CD4-positive, alpha-beta T cell treated with Interferon alpha-2 for 1 hour (primary cell): ENCODE measurements at places on chromosomes 5 and 9.

- no peak for DNase-seq
Measured at GRCh38 chr9:35396560-35397215, 93.2 kb upstream of the RUSC2 start.

DNA sequence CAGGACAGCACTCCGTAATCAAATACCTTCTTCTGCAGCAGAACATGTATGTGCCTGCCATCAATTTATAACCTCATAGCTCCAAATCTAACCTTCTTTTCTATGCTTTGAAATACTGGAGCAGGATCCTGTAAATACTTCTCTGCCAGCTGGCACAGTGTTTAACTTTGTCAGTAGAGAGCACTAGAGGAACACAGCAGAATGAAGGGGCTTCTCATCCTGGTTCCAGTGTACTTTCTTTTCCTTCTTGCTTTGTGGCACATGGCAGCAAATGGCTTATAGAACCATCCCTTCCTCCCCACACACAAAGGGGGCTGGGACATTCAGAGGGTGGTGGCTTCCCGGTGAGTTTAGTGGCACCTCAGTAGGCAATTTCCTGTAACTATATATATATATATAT lies 3.8 kb upstream of the FBXW11 start:
- DNase-seq = no peak

- DNase-seq = no peak
Measured at GRCh38 chr9:104075801-104076753, 18.0 kb upstream of the SMC2 start.

- DNase-seq = no peak
Measured at GRCh38 chr5:849651-850301, 1.0 kb downstream of the ZDHHC11 start.

DNA sequence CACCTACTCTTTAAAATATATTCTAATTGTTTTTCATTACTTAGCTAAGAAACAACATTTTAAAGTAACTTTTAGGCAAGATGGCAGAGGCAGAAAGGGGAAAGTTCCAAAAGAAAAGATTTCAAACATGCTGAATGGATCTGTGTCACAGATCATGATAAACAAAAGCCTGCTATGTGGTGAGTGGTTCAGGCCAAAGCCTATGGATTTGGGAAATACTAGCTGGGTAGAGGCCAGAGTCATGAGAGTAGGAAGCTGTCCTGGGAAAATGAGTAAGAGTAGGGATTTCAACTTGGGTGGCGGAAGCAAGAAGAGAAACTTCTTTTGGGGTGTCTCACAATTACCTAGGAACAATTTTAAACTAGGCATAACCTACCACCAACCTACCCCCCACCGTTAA lies 68.7 kb upstream of the GRHPR start:
- no peak for DNase-seq

- DNase-seq = no peak
Measured at GRCh38 chr9:91048749-91049148, 247.1 kb downstream of the SYK start.

GRCh38 chr9:4277531-4277991 lies 22.3 kb downstream of the GLIS3 start:
- no peak for DNase-seq

- DNase-seq = peak; percentile 95
Measured at GRCh38 chr9:114505187-114506081, at the start of gene WHRN. Gene WHRN, minus strand, starts transcription at chr9:114505473. Its CDS starts 672 bp downstream, at chr9:114504801.

DNA sequence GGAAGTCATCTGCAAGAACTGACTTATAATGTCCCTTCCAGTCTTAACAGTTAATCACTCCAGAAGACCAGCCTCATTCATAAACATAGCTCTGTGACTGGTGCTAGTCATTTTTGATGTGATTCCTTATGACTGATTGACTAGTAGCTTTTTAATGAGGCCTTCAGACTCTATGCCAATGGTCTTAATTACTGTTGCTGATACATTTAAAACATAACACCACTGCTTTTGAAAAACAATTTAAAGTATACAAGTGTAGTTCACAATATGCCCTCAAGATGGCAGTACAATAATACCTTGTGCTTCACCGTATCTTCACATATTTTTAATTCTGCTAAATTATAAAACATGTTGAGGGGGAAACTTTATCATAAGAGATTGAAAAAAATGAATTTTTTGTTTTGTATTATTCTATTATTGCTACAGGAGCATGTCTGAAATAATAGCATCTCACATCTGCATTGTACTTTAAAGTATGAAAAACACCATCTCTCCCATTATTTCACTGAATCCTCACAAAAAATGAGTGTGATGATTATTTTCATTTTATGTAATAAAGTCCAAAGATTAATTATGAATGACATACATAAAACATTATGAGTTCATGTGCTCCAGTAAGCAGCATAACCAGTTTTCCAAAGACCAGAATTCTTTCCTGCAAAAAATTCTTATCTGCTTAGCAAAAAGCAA lies 55.2 kb upstream of the SHISAL2B start:
- DNase-seq = no peak
